ENCODE measurements at places on chromosomes 16 and 17. TPM values are rescaled to one million over a fixed set of nuclear protein-coding genes. Genes with fewer than 3 reads are reported as not detected.

Gene C17orf78
- total RNA-seq = not detected

Gene TVP23B
- 41.1 TPM for total RNA-seq

Gene TSPAN10
- 0.29 TPM for total RNA-seq

Gene PRR35
- not detected for total RNA-seq

Gene STAT5B
- 106 TPM for total RNA-seq

Gene TRPV3
- 1.2 TPM for total RNA-seq

Gene KCTD19
- not detected for total RNA-seq

Gene EVI2B
- total RNA-seq = 19.5 TPM

Gene KRT31
- not detected for total RNA-seq

GRCh38 chr17:82959242-82959930 is 119.6 kb upstream of the ZNF750 start:
- DNase-seq = peak; percentile 72

GRCh38 chr17:19003543-19004420 is 782 bp downstream of the FAM83G start:
- DNase-seq = no peak

DNA sequence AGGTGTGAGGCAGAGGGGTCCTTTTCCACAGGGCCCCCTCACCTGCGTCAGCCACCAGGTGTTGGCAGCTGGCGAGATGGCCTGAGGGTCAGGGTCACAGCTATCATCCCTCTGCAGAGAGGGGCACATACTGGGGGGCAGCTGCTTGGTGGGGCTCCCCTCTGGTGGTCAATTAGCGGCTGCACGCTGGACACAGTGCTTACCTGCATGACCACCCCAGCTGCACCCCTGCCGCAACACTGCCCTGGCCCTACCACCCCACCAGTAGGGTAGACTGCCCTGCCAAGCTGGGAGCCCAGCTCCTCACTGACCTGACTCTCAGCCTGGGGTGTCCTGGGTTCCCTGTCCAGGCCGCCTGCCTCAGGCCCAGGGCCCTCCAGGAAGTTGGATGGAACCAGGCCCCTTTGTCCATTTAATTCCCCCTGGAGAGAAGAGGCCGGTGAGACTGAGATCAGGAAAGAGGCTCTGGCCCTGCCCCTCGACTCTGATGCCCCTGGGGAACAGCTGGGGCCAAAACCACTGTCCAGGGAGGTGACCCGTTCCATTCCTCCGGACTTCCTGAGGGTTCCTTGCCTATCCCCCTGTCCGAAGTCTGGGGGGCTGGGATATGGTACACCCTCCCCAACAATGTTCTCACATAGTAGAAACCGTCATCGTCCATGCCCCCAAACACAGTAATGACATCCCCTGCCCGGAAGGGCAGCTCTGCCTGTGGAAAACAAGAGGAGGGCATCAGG is 23.7 kb downstream of the TSPOAP1 start:
- DNase-seq = peak; percentile 86

DNA sequence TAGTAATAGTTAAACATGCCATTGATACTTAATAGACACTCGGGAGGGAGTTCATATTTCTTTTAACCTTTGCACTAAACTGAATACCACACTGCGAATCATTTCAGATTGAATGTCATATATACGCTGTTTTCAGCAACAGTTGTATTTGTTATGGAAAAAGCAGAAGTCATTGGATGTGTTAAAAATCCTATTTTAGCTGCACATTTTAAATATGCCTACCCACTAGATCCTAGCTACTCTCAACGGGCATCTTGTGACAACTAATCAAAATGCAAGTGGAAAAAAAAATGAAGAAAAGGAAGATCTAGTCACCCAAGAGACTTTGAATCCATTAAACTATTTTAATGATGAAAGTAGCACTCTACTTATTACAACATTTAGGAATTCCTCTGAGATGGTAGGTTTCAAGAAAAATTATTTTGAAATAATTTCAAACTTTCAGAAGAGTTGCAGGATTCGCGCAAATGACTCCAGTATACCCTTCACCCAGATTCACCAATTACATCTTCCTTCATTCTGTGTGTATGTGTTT is 51.4 kb upstream of the MNT start:
- no peak for DNase-seq

- DNase-seq = no peak
These were observed 15.4 kb downstream of the TNS4 start for GRCh38 chr17:40485851-40486521.

DNA sequence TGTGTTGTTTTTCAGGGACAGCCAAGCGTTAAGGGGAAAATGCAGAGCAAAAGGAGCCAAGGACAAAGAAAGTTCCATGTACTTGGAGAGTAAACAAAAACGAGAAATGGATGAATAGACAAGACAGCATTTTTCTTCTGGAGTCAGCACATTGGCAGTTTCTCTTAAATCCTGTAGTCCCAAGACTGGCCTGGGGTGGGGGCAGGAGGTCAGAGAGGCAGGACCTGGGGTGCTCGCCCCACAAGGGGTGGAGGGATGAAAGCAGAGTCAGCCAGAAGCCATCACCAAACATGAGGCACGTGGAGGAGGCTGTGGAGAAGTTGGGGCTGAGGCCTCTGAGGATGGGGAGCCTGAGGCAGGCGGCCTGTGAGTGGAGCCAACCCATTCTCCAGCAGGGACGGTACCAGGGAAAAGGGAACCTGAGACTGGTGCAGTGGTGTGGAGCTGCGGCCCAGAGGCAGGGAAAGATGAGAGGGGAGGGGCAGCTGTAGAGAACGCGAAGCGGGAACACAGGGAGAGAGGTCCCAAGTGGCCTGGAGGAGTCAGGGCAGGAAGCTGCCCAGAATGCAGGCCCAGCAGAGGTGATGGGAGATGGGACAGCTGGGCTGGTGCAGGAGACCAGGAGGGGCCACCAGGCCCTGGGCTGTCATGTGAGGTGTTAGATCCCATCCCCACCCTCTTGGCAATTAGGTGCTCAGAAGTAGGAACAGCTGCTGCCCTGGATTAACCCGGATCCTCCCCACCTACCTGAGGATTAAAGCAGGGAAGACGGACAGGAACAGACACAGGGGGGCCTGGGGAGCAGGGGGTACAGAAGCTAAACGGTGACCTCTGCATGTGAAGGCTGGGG is 3.3 kb downstream of the TLCD3B start:
- DNase-seq = no peak

DNA sequence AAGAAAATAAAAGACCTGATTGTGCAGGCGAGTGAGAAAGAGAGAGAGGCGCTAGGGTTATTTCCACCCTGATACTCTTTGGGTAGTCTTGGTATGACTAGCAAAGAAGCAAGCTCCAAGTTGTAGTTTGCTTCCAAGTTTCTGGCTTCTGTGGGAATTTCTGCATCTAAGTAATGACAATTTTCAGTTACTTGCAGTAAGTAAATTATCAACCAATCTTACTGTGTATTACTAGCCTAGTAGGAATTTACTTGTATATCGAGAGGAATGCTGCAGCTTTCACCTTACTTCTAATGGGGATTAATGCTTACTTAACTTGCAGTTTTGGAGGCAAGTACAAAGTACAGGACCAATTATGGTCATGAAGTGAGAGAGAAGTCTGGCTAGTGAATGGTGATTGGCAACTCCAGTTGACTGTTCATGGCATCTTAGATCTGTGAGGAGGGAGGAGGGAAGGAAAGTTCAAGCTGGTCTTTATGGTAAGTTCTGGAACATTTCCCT is 31.9 kb downstream of the TENT4B start:
- DNase-seq = no peak

DNA sequence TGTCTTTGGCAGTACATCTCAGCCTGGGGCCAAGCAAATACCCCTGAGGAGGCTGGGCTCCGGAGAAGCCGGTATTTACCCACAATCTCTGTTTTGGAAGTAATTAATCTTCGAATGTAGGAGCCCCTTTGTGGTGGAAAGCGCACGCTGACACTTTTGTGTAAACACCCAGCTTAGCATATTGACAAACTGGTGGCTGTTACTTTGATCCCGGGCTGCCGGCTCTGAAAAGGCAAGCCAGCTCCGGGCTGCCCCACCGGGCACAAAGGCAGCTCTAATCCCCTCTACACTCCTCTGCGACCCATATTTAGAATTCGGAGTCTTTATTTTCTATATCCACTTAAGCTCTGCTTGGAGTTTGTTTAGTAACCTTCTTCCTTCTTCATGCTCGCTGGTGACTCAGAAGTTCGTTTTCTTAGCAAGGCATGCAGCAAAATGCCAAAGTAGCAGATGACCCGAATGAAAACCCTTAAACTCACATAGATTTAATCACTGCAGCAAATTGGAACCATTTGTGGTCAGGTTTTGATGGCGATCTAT is 144.0 kb upstream of the IRX3 start:
- DNase-seq = no peak

DNA sequence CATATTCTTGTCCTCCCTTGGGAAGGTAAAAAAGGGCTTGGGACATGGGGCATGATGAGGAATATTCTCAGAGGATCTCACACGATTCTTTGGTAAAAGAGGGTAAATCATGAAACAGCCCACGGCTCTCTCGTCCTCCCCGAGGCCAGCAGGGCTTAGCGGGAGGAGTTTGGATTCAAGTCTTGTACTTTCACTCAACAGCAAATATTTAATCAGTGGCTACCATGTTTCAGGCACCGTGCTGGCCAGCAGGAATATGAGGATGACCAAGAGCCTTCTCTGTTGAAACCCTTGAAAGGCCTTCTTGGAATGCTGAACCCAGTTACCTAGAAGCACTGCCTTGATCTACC is 8.8 kb downstream of the MAP3K14 start:
- DNase-seq = no peak

DNA sequence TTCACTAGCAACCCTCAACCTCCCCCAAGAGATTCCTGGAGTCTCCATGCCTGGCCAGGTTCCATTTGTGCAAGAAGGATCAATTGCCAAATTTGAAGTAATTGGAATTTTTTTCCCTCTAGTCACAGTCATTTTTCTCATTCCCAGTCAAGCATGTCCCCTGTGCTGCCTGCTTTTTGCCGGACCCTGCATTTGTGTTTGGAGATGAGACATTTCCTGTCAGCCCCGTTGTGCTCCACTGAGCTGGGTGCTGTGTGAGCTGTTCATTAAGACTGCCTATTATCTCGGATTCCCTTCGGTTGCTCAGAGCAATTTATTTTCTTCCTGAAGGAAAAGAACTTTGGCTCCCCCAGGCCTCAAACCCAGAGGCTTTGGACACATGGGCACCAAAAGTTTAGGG is 201.0 kb upstream of the NLRP1 start:
- DNase-seq = no peak

GRCh38 chr17:10119203-10120108 is 79.0 kb downstream of the GAS7 start:
- DNase-seq = no peak

DNA sequence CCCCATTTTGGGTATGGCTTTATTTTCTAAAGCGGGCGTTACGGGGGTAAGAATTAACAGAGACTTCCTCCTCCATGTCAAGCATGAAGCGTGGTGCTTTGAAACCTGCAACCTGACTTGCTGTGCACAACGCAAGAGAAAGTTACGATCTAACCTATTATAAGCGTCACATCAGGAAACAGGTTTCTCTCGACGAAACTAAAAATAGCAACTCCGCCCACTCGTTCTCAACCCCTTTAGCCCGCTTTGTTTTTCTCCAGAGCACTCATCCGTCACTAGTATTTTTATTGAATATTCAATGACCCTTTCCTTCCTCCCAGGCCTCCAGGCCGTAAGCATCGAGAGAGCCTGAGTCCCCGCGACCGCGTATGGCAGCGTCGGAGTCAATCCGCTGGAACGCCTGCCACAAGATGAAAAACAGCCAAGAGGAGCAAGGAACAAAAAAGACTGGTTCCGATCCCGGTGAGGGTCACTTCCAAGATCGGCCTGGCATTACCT is 555 bp downstream of the NUP88 start:
- DNase-seq = no peak

- peak; percentile 88 for DNase-seq
These were observed 11.9 kb downstream of the EPN2 start for GRCh38 chr17:19248928-19249574.

Measured in mesenteric fat pad (tissue), 1 donor.